ENCODE measurements at places on chromosomes 1 and 21.

GRCh38 chr1:61536174-61537108 lies 188.5 kb downstream of the TM2D1 start:
- no peak for DNase-seq

DNA sequence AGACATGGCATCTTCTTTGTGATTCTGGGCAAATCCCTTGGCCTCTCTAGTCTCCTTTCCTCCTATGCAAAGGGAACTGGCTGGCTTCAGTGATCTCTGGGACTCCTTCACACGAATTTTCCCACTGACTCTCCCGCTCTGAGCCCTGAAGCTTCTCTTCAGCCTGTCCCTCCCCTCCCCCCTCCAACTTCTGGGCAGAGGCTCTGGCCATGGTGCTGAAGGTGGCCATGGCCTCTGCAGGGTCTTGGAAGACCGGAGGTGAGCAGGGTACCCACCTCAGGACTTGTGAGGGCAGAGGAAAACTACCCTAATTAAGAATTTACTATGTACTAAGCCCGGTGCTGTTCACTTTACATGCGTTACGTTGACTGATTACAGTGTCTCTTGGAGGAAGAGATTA lies 29.4 kb upstream of the POU3F1 start:
- no peak for DNase-seq

DNA sequence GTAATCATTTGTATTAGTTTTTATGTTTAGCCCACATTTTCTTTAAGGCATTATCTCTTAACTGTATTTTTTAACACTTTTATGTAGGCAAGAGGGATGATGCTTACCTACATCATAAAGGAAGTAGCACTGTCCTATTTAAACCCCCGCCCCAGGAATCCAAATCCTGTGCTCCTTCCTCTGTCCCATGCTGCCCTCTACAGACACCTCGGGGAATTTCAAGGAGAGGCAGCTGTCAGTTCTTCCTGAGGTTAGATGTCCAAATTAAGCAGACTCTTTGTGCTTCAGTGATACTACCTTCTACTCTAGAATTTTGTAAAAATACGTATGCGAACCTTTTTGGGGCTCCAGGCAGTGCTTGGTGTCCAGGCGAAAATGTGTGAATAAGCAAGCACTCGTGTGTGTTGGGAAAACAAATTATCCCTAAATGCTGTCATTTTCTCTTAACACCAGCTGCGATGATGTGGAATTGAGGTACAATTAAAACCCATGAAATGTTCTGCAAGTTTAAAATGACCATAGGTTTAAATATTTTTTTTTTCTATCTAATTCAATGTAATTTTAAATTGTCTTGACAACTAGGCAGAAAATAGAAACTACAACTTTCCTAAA lies 19.2 kb downstream of the CRCT1 start:
- no peak for DNase-seq

DNA sequence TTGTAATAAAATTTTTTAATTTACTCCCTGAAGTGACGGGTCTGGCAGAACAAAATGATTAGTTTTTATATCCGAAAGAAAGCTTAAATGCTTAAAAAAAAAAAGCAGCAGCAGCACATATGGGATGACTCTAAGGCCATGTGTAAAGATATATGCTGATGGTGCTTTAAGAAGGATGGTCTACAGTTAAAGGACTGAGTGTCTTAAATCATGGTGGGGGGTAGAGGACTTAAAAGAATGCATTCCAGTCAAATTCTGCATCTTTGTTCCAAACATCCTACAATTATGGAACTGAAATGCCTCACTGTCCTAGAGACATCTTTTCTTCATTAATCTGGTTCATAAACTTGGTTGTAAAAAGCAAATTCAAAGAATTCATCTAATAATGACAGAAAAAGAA lies 7.0 kb downstream of the KDM5B start:
- DNase-seq = no peak

DNA sequence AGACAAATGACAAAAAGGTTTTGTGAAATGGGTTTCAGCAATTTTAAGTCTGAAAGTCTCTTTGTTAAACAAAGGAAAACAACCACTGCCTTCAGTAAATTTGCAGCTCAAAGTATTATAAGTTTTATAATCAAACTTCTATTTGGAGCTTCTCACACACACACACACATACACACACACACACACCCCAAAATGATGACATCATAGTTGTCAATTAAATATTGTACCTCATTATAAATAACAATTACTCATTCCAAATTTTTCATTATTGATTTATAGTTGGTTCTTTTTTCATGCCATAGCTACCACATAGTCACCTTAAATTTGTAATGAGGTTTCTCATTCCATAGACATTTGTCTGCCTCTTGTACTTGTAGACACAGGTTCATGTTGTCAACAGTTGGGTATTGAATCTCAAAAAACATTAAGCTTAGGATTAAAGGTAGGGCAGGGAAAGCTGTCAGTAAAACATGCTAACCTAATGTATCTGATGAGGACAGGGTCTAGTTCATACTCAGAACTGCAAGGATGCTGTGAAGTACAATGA lies 2.4 kb upstream of the SERTAD4 start:
- no peak for DNase-seq

- no peak for DNase-seq
These were observed 14.6 kb upstream of the LMO4 start for GRCh38 chr1:87314091-87314490.

DNA sequence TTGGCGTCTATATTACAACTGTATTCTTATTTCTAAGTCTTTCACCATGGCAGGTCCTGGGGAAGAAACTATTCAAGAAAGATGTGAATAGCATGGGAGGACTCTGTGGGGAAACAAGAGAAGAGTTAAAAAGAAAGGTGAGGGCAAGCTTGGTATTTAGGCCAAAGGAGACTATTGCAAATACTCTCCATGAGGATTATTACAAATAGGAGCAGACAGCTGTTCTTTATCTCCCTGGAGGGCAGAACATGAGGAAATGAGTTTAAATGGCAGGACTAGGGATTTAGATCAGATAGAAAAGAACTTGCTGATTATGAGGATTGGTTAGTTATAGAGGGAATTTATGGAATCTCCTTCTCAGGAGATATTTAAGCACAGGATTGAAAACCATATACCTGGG lies 186.8 kb downstream of the CDC7 start:
- no peak for DNase-seq

- no peak for DNase-seq
These were observed 184.2 kb downstream of the SLC44A5 start for GRCh38 chr1:75426688-75427087.

GRCh38 chr1:61487801-61488200 lies 237.1 kb downstream of the TM2D1 start:
- no peak for DNase-seq

DNA sequence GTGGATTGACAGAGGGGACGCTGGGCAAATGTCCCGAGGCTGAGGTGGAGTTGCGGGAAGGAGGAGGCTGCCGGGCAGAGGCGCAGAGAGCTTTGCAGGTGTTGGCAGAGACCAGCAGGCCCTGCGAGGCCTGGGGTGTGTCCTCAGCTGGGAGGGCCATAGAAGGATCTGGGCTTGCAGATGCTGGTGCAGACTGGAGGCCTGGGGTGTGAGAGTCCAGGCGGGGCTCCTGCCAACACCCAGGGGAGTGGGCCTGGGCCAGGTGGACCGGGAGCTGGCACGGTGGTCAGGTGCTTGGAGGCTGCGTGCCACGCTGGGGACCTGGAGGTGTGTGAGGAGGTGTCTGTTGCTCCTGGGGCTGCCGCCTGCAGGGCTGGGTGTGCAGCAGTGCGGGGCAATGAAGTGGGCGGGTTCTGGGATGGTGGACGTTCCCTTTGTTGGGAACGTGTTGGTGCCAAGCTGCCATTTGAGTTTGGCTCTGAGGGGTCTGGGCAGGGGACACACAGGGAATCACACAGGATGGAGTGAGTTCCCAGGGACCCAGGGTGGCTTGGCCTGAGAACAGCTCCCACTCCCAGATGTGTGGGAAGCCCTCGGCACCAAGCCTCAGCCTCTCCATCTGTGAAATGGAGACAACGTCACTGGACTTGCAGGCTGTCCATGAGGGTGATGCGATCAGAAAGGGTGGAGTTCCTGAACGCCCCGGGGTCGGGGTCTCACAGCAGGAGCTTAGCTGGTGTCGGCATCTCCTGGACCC lies 39.9 kb upstream of the POFUT2 start:
- no peak for DNase-seq

- no peak for DNase-seq
These were observed 139.8 kb downstream of the PRDM16 start for GRCh38 chr1:3208819-3209200.

- no peak for DNase-seq
These were observed 12.1 kb upstream of the PDC start for GRCh38 chr1:186473047-186473446.

DNA sequence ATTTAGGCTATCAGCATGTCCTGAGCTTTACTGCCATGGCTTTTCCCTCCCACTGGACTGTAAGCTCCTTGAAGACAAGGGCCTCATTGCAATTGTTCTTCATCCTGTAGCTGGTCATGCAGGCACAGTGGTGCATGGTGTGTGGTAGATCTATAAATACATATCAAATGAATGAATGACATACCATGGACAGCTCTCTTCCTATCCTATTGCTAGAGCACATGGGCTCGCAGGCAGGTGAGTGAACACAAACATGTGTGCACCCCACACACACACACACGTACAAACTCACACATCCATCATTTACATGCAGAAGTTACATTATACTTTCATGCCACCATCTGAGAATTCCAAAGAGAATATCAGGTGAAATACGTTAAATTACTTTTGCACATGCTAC lies 172.9 kb upstream of the RUNX1 start:
- DNase-seq = no peak

DNA sequence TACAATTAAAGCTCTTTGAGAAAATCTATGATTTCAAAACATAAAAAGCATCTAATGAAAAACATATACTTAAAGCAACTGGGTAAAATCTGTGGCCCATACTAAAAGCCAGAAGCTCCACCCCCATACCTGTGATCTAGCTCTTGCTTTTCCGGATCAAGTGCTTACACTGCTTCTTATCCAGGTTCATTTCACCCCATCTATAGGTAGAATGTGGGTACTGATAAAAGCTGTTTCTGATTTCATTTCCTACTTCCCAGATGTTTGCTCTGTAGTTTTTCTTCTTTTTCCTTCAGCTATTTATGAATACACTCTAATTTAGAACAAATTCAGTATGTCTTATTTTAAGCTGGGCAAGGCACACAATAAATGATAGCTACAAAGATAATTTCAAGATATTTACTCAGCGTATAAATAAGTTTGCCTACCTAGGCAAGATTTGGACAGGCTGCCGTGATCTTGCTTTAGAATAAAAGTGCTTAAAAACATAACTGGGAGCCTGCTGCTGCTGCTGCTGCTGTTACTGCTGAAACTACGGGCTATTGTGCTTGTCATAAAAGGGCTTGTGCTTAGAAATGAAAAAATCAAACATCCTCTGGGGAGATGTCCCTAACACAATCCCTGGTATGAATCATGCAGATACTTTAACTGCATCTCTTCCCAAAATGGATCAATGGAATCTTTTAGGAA lies 2.1 kb downstream of the SIPA1L2 start:
- no peak for DNase-seq

- DNase-seq = no peak
These were observed 358.4 kb downstream of the NTNG1 start for GRCh38 chr1:107499139-107499744.
